SW 1271 (cell line): ENCODE measurements at places on chromosomes 5 and 9.

DNA sequence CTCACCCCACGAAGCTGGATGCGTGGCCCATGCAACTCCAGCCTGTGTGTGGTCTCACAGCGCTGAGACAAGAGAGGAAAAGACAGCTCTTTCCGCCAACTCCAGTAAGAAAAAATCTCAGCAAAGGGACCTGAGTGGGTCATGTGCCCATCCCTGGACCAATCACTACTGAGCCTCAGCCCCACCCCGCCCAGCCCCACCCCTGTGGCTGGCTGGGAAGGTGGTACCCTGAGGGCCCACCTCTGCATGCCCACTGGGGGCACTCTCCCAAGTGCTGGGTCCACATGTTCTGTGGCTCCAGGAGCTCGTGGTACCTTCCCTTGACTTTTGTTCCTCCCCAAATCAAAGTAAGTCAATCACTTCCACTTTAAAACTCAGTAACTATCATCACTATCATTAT lies 105.1 kb upstream of the SMIM23 start:
- no peak for DNase-seq

- no peak for DNase-seq
Measured at GRCh38 chr9:34089311-34089710, 37.2 kb downstream of the DCAF12 start.

DNA sequence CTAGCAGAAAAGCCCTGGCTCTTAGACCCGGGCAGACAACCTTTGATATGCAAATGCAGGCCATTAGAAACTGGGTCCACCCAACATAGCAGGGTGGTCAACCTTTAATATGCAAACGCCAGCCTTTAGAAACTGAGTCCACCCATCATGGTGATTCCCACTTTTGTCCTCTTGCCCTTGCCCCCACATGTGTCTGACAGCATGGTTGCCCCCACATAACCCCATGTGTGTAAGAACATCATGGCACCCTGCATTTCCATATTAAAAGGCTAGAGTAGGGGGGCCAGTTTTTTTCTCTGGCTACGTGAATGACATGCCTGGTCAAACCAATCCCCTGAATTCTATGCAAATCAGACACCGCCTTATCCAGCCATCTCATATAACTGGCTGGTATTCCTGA lies 273.2 kb upstream of the PRDM9 start:
- DNase-seq: no peak

GRCh38 chr5:71907001-71907588 lies 188.0 kb downstream of the CARTPT start:
- DNase-seq: no peak

GRCh38 chr5:59800347-59800893 lies 93.1 kb downstream of the PDE4D start:
- DNase-seq: no peak

DNA sequence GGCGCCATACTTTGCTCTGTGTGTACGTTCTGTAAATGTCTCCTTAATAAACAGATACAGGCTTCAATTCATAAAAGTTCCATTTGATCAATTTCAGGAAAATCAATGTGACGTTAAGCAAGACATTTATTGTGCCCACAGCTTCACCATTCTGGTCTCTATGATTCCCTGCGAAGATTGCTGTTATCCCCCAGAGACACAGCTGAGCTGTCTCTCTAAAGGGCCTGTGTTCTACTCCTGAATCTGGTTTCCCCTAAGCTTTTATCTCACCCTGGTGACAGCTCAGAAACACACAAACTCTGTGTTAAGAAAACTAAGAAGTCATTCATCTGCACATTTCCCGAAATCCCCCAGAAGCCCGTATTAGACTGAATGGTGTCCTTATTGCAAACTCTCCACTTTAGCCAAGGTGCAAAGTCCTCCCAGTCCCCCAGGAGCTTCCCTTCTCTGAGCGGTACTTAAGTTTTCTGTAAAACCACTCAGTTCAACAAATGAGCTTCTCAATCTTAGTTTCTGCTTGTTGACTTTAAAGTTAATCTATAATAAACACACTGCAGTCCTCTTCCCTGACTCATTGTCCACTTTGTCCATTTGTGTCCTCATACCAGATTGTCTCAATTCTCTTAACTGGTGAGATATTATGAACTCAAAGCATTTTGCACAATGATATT lies 1.4 kb upstream of the C5orf15 start:
- no peak for DNase-seq

GRCh38 chr5:57456531-57457135 lies 26.0 kb downstream of the ACTBL2 start:
- DNase-seq: no peak

DNA sequence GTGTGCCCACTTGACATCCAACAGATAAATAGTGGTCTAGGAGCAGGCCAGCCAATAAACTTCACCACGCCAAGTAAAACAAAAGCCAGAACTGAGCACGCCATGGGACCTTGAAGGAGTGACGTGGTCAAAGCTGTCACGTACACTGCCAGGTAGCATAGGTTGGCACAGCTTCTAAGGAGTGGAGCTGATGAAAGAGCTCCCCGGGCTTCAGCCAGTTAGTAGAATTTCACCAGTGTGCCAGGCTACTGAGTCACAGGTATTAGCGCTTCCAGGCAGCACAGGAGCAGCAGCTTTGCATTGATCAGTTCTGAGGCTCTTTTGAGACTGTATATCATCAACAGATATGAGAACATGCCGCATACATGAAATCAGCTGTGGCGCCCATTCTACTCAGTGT lies 19.4 kb downstream of the VLDLR start:
- no peak for DNase-seq

DNA sequence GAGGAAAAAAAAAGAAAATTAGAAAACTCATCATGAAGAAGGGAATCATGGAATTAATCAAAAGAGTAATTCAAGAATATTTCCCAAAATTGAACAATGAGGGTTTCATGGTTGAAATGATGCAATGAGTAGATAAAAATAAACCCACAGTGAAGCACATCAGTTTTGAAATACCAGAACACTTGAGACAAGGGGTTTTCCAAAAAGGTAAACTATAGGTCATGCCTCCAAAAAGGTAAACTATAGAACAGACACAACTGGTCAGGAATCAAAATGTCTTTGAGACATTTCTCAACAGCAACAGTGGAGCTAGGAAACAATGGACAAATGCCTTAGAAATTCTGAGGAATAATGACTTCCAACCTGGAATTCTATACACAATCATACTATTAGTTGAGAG lies 60.2 kb upstream of the PCSK5 start:
- no peak for DNase-seq

DNA sequence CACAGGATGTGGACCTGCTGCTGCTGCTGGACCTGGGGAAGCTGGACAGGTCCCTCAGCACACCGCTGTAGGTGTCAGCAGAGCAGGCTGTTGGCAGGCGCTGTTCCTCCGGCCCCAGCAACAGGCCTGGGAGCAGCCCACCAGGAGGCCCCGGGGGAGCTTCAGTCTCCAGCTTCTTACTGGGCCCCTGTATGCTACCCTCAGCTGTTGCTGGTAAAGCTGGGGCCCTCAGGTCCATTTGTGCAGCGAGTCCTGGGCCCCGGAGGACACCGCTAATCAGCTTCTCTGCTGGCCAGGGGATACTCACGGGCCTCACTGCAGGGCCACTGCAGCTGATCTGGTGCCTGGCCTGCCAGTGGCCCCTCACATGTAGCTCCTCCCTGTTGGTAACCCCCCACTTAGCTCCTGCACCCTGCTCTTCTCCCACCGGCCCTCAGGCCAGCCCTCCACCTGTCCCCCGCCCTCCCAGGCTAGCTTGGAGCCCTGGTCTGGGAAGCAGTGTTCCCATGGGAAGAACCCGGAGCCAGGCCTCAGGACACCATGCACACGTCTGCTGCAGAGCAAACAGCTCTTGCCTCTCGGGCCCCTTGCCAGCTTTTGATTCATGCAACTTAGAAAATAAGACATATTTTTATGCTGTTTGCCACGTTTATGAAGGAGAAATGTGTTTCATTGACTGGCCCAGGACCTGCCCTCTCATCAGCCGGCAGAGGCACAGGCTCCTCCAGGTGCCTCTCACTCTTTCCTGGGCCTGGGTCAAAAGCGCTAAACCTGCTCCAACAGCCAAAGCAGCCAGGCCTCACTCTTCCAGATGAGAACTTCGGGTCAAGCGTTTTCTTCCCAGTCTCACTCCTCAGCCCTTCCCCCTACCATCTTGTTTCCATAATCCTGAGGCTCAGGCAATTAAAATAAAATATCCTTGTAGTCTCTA lies 61.0 kb upstream of the ADAMTS2 start:
- no peak for DNase-seq

GRCh38 chr5:66701244-66701643 lies 105.1 kb downstream of the MAST4 start:
- DNase-seq: no peak

DNA sequence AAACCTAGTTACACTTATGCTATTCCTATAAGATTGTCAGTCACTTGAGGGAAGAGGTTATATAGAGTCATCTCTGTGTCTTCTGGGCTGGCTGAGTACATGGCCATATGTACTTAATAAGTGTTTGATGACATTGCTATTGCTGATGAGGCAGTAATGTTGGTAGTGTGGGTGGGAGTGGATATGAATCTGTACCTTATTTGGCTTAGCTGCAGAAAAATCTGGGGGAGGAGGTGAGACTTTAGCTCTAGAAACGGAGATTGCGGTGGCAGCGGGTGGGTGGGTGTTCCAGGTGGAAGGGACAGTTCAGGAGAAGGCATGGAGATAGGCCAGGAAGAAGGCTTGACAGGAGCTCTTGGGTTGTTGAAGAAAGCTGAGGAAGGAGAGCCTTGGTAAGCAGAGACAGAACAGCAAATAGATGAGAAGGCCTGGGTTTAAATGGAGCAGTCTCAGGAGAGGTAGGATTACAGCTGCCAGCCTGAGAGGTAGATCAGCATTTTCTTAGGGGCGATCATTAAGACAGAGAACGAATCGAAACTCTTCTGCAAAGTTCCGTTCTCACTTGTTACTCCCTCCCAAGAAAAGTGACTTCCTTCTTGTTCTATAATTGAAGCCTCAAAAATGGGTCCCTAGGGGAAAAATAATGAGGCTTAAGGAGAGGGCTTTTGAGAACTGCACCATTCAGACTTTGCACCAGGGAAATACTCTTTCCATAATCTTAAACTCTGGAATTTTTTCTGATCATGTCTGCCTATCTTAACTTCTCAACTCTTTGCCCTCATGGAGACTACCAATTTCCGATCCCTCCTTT lies 160.5 kb downstream of the UNC13B start:
- DNase-seq: no peak

- DNase-seq: no peak
Measured at GRCh38 chr5:126937771-126938170, 92.6 kb downstream of the MARCHF3 start.

DNA sequence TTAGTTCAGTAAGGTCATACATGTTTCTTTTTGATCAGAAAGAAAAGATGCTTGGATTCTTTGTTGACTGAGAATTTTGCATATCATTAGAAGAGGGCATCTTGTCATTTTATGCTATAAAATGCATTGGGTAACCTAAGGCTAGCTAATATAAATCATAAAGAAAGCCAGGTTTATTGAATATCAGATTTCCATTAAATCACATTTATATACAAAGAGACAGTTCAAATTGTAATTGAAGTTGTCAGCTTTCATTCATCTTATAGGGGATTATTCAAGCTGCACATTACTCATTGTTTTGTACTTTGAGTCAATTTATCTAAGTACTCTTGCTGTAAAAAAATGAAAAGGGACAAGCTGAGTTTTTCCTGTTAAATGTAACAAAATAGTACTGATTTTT lies 259.1 kb upstream of the CDH12 start:
- DNase-seq: no peak

GRCh38 chr5:72600391-72600981 lies 93.3 kb upstream of the ZNF366 start:
- peak; percentile 20 for DNase-seq

- DNase-seq: no peak
Measured at GRCh38 chr5:112226215-112226614, 192.9 kb downstream of the EPB41L4A start.

GRCh38 chr5:172420235-172420939 lies 33.9 kb downstream of the SH3PXD2B start:
- no peak for DNase-seq

DNA sequence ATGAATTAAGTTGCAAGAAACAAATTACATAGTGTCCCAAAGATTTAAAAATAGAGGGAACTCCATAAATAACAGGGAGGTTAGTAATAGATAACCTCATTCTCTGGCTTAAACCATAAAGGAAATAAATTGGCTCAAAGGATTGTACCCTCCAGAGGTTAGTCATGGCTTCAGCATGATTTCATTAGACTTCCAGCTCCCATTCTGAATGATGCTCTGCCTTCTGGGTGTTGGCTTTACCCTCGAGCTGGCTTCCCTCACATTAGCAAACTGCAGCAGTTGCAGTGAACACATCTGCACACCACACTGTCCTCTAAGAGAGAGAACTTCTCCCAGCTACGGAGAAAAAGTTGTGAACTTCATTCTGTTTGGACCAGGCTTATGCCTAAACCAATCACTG lies 70.4 kb downstream of the RGS7BP start:
- no peak for DNase-seq

GRCh38 chr5:175922192-175922885 lies 45.8 kb downstream of the THOC3 start:
- DNase-seq: no peak

- no peak for DNase-seq
Measured at GRCh38 chr5:124748687-124749594, 2.5 kb upstream of the ZNF608 start.

DNA sequence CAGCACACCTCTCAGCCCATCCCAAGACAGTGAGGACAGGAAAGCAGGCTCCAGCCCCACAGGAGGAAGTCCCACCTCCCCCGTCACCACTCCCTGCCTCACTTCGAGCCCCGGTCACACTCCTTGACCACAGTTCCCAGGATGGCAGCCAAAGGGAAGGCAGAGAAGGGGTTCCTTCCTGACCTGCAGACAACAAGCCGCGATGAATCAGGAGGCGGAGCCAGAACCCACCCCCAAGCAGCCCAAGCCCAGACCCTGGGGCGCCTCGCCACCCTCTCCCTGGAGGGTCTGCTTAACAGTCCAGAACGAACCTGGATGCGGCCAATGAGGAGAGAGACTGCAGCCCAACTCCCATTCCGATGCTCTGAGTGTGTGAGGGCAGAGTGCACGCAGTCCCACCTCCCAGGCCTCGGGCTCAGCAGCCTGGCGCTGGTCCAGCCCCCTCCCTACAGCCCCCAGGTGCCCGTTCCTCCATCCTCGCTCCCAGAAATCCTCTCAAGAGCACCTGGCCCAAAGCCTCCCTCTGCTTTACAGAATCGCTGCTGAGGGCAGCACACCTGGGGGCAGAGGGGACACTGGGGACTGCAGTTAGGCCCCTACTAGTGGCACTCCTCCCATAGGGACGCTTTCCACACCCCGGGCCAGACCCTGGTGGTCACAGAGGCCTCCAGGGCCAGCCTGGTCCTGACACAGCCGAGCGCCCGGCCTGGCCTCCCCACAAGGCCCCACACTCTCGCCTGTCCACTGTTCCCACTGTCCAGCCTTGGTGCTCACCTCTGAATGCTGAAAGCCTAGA lies 69.6 kb upstream of the LRRTM2 start:
- DNase-seq: no peak
